Activated CD4-positive, alpha-beta T cell treated with anti-CD3 and anti-CD28 coated beads, Interleukin-2, Interleukin-6, amounts not matched to agents 100 ng/mL and 50 ng/mL, durations not matched to agents 16 hours and 8 hours (primary cell): ENCODE measurements at places on chromosomes 6 and 20.

DNA sequence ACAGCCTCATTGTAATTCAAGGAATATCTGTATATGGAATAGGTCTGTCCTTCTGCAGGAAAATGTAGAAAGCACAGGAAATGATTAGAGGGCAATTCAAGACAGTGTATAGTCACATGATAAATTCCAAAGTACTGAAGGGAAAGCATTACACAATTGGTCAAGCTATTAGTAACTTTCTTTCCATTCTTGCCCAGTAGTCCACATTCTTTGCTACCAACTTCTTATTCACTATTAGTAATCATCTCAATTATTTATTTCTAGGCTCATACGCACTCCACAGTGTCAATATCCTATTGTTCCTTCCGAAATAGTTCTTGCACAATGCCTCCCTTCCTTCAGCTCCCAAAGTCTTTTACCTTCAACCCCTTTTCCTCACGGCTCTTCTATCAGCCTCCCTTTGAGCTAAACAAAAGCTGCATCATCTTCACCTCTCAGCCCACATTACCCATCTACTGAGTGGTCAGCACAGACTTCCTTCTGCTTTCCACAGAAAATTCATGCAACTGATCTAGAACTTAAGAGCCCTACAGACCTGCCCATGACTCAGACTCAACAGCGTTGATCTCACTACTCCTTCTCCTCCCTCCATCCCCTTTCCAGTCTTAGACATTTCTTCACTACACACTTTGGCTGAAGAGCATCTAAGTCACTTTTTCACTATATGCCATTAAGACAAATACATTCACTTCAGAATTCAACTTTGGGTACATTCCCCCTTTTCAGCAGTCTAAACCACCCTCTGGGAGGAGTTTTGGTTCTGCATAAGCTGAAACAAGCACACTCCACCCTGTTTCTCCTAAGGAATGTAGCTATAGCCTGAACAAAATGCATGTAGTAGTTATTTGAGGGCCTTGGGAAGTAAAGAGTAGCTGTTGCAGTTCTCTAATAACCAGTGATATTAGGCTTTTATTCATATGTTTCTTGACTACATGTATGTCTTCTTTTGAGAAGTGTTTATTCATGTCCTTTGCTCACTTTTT, 157.9 kb downstream of the KIF16B start:
- DNase-seq: no peak

DNA sequence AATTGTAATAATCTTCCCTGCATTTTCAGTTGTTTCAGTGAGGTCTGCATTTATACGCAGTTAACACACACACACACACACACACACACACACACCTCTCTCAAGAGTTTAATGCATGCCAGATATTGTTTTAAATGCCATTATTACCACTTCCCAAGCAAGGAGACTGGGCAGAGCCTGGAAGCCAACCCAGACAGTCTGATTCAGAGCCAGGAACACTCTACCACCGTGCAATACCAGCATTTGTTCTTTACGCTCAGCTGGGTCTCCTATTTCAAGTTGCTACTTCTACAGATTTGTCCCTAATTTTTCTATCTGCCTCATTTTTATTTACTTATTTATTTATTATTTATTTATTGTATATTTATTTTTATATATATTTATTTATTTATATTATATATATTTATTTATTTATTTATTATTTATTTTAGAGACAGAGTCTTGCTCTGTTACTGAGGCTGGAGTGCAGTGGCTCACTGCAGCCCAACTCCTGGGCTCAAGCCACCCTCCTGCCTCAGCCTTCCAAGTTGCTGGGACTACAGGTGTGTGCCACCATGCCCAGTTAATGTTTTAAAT, 68.4 kb downstream of the PCSK2 start:
- no peak for DNase-seq

DNA sequence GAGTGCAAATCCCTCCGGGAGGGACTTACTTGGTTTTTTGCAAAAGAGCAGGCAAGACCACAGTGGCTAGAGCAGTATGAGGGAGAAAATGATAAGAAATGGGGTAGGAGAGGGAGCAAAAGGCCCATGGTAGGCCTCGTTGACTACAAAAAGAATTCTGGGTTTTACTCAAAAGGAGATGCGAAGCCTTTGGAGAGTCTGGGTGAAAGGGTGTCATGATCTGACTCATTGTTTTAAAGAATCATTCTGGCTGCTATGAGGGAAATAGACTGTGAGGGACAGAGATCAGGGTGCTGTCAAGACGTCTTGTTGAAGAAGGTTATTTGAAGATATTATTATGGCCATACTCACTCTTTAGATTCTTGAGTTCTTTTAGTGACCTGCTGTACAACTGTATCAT, 13.0 kb downstream of the TBC1D32 start:
- DNase-seq: peak; percentile 64

- DNase-seq: no peak
Measured at GRCh38 chr6:53058388-53059195, 6.6 kb upstream of the FBXO9 start.

- peak; percentile 53 for DNase-seq
Measured at GRCh38 chr20:20505554-20505953, 137.7 kb downstream of the INSM1 start.

- no peak for DNase-seq
Measured at GRCh38 chr20:32828029-32828680, 8.4 kb downstream of the MAPRE1 start.

DNA sequence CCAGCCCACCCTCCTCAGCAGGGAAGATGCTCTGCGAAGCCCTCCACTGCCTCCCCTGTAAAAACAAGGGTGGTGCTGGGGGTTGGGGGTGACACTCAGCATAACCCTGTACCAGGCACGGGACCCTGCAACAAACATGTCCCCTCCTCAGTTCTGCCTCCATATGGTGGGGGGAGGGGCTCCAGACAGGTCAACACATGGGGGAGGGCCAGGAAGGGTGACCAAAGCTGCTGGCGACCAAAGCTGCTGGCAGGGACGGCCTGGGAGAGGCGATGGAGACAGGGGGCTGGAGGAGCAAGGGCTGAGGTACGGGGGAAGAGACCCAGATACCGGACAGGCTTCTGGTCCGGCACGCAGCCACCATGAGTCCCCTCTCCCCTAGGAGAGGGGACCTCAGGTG, 123.2 kb downstream of the TAF4 start:
- DNase-seq: no peak

DNA sequence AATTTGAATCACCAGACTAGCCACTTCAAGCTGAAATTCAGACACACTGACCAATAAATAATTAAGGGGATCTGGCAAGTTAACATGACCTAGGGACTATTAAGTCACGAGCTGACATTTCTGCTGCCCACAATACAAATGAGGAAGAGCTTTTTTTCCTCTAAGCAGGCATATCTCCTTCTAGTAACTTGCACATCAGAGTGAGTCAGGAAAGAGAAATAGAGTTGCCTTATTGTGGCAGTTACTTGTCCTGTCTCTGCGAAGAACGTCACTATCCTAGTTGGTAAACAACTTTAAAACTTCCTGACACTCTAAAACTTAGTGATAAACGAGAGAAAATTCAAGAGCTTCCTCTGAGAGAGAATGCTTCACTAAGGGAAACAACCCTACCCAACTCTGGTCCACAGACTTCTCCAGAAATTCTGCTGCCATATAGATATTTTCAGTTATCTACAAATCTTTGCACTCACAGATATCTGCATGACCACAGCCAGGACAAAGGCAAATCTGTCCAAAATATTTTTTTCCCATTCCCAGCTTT, 4.2 kb downstream of the PLA2G7 start:
- DNase-seq: no peak

DNA sequence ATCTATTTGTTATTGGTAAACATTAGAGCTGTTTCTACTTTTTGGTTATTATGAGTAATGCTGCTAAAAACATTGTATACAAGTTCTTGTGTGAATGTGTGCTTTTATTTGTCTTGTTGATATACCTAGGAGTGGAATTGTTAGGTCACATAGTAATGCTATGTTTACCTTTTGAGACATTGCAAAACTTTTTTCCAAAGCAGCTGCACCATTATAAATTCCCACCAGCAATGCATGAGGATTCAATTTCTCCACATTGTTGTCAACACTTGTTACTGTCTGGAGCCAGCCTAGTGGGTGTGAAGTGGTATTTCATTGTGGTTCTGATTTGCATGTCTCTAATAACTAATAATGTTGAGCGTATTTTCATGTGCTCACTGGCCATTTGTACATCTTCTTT, 145.9 kb downstream of the CCDC170 start:
- no peak for DNase-seq

DNA sequence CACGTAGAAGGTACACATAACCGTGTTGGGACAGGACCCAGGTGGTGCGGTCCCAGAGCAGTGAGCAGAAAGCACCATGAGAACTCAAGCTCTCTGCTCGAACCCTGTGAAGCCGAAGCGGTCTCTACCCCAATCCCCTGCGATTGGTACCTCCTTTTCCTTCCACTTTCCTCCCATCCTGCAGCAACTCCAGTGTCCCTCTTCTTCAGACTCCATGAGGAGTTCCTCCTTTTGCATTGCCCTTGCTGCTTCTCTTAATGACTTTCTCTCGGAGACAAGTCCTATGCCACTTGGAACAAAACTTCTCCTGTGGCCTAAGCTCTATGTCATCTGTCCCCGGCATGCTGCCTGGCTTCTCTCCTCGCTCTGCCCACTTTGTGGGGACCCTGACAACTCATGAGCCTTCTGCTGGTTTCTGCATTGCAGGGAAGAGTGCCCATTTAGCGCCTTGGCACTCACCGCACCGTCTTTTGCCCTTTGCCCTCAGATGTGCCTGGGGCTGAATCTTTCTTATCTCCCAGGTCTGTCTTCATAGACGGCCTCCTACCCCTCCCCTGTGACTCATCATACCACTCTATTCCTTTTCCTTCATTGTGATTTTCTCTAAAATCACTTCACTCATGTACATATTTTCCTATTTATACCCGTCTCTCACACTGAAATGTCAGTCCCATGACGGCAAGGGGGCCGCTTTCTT, 9.2 kb upstream of the ZNF831 start:
- DNase-seq: no peak

- DNase-seq: no peak
Measured at GRCh38 chr20:25015986-25016385, 23.4 kb upstream of the APMAP start.

DNA sequence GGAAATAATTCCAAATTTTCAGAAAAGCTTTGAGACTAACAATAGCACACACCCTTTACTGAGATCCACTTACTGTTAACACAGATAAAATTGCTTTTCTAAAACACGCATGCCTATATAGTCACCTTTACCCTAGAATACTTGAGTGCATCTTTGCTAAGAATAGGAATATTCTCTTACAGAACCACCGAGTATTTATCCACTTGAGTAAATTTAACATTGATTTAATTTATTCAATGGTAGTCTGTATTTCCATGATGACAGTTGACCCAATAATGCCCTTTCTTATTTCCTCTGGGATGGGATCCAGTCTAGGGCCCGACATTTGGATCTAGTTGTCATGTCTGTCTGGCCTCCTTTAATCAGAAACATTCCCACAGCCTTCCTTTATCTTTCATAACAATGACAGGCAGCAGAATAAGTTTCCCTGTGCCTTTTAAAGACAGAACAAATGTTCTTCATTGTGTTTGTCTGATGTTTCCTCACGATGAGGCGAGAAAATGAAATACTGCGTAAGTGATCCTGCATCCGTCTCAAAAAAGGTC, 56.6 kb upstream of the ERVFRD-1 start:
- DNase-seq: no peak
